Activated CD4-positive, alpha-beta memory T cell treated with anti-CD3 and anti-CD28 coated beads for 36 hours (primary cell): ENCODE measurements at places on chromosomes 16 and 17.

DNA sequence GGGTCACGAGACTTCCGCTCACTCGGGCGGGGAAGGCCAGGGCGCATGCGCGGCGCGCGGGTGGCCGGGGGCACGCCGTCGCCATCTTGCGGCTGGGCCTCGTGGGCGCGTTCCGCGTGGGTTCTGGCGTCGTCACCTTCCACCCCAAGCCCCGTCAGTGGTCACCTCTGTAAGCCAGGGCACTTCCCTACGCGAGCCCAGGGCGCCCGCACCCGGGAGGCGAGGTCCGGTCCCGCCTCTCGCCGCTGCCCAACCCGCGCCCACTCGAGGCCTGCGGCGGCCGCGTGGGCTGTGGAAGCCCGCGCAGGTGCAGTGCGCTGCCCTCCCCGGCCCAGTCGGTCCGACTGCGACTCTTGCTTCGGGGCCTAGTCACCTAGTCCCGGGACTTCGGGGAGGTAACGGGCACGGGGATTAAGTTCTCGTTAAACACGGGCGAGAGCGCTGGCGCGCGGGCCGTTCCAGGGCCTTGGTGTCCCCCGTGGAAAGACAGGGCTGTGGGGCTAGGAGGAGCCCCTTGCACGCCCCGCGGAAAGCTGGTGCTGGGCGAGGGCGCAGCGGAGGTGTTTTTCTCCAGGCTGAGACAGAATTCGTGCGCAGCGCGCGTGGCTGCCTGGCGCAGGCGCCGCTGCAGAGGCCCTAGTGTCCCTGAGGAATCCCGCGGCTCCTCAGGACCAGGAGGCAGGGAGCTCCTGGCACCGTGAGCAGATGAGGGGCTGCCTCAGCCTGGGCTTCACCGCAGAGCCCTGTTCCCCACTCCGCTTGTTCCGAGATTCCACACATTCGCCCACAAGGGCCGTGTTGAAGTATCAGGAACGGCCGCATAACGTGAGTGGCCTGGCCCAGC lies 472 bp upstream of the ARHGDIA start:
- peak; percentile 96 for DNase-seq

DNA sequence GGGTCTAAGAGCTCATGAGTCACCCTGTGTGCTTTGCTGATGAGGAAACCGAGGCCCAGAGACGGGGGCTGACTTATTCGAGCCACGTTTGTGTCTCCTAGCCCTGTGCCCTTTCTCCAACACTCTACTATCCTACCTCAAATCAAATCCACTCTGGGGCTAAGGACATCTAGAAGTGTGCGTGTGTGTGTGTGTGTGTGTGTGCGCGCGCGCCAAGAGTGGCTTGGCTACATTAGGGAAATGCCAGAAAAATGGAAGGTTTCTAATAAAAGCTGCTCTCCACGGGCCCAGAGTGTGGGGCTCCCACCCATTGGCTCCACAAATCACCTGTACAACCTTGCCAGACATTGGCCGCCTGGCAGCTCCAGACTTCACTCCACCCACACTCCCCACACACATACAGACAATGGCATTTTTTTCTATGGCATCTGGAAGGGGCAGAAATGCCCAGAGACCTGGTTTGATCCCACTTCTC lies 30.3 kb upstream of the PHOSPHO1 start:
- DNase-seq: no peak

DNA sequence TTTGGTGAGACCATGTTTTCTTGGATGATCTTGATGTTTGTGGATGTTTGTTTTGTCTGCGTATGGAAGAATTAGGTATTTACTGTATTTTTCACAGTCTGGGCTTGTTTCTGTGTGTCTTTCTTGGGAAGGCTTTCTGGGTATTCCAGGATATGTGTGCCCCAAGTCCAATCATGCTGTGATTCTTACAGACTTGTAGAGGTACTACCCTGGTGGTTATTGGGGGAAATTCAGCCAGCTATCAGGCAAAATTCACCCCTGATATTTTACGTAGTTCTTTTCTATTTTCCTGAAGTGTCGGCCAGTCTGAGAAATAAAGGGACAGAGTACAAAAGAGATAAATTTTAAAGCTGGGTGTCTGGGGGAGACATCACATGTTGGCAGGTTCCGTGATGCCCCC lies 33.4 kb upstream of the ARL4D start:
- DNase-seq: no peak

DNA sequence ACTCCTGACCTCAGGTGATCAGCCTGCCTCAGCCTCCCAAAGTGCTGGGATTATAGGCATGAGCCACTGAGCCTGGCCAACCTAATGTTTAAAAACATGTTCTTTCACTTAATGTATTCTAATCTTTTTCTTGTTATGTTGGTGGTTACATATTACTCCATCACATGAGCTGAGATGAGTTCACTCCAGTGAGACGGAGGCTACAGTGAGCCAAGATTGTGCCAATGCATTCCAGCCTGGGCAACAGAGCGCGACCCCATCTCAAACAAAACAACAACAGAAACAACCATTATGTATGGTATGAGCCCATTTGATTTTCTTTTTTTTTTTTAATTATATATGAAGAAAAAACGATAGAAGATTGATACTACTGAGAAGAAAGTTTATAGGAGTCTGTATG lies 39.6 kb downstream of the SLC39A11 start:
- no peak for DNase-seq

GRCh38 chr16:11239644-11240632 lies 16.1 kb downstream of the SOCS1 start:
- DNase-seq: no peak

DNA sequence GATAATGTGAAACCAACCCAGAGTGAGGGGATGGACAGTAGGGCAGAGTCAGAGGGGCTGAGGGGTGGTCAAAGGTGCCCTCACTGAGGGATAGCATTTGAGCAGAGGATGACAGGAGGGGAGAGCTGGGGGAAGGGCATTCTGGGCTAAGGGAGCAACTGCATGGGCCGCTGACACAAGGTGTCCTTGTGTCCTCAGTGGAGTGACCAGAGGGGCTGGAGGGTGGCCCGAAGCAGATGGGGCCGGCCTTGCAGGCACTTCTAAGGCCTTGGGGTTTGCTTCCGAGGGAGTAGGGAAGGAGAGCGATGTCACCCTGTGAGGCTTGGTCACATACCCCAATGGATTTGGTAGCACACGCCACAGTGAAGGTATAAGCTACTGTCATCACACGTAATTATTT lies 10.0 kb downstream of the NUBP1 start:
- DNase-seq: no peak

DNA sequence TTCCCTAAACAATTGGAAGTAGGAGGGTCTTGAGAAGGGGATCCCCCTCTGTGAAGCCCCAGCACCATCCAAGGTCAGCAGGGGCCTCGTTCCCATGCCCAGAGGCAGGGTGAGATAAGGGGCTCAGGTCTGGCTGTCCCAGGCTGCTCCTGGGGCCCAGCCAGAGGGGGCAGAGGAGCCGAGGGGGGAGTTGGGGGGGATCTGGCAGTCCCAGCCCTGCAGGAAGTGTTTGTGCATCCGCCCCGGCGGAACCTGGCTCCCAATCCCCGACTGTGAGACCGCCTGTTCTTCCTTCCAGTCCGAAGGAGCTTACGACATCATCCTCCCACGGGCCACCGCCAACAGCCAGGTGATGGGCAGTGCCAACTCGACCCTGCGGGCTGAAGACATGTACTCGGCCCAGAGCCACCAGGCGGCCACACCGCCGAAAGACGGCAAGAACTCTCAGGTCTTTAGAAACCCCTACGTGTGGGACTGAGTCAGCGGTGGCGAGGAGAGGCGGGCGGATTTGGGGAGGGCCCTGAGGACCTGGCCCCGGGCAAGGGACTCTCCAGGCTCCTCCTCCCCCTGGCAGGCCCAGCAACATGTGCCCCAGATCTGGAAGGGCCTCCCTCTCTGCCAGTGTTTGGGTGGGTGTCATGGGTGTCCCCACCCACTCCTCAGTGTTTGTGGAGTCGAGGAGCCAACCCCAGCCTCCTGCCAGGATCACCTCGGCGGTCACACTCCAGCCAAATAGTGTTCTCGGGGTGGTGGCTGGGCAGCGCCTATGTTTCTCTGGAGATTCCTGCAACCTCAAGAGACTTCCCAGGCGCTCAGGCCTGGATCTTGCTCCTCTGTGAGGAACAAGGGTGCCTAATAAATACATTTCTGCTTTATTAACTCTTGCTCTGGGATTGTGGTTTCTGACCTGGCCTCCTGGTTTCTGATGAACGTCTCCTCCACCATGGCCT lies 14.9 kb downstream of the GPRC5C start:
- DNase-seq: peak; percentile 64

GRCh38 chr17:62661337-62661736 lies 33.9 kb downstream of the MRC2 start:
- no peak for DNase-seq

DNA sequence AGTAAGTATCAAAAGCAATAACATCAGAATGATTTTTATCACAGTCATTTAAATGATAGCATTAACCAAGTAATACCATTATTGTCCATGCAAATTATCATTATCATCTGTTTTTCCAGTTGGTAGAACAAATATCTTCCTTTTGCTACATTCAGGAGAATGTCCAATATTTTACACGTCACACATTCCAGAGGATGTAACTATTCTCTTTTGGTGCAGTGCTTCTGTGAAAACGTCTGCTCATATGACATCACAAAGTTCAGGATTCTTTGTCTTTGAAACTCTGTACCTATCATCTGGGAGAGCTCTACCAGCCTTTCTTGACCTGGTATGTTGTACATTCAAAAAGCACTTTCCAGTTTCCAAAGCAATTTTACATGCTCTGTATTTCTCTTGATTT lies 40.2 kb upstream of the PITPNM3 start:
- no peak for DNase-seq
